Left kidney (tissue), 8 donors: ENCODE measurements at places on chromosomes 1 and 21. TPM values are rescaled to one million over a fixed set of nuclear protein-coding genes. Genes with fewer than 3 reads are reported as not detected.

PGLYRP4 gene
- not detected for polyA plus RNA-seq

DNA sequence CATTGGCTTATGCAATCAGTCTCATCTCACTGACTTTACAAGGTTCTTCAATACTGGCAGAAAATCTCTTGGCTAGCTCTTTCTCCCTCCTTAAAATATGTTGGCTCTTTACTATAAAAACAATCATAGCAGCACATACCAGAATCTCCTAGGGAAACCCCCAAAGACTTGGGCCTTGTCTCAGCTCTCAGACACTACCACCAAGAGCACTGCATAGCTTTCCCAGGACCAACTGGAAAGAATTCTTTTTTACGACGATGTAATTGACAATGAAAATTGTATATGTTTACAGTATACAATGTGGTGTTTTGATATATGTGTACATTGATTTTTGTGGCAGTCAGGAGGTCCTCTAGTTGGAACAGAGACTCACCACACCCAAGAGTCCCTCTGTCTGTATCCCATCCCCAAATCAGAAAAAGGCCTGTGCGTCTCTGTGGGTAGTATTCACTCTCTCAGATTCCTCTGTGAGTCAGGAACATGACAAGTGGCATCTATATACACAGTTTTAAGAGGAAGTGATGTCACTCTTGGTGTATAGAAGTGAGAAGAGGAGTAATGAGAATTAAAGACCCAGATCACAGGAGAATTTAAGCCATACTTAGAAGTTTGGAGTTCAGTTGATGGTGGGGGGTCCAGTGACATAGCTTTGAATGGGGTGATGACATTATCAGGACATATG lies 21.1 kb downstream of the SMAP2 start:
- DNase-seq, result no peak

GRCh38 chr1:214364786-214365295 lies 83.9 kb downstream of the SMYD2 start:
- no peak for DNase-seq

GRCh38 chr21:31345136-31345535 lies 1.1 kb upstream of the TIAM1 start:
- DNase-seq, result no peak
